ENCODE measurements at places on chromosomes 16 and 17. TPM values are rescaled to one million over a fixed set of nuclear protein-coding genes. Genes with fewer than 3 reads are reported as not detected.

Gene WNT9B
- not detected for total RNA-seq

DNA sequence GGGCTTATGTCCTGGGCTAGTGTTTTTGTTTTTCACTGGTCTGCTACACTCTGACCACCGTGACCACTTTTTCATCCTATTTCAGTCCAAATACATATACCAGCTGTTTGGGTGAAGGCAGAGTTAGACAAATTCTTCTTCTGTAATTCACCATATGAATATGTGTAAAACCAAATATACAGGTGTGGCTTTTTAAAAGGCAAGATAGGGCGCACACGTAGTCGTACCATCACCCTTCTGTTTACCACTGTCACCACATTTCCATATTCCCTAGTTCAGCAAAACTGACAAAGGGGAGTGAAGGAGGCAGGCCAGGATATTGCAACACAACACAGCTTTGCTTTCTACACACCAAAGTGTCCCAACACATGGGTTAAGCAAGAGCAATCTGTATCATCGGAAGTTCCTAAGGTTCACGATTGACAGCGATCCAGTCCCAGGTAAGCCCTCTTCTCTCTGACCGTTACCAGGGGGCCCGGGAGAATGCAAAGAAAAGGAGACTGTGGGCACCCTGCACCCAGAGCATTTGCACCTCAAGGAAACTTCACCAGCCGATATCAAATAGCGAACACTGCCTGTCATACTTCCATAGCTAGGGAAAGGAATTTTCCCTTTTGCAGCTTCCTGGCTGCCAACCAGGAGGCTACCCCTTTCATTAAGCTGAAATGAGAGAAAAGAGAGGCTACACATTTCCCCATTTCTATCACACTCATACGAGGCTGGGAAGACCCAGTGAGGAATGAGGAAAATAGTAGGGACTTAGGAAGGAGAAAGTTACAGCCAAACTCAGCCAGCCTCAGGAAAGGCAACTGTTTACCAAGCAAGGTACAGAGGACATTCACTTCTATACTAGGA lies 23.1 kb downstream of the CREBBP start:
- ATAC-seq = peak; percentile 71

DNA sequence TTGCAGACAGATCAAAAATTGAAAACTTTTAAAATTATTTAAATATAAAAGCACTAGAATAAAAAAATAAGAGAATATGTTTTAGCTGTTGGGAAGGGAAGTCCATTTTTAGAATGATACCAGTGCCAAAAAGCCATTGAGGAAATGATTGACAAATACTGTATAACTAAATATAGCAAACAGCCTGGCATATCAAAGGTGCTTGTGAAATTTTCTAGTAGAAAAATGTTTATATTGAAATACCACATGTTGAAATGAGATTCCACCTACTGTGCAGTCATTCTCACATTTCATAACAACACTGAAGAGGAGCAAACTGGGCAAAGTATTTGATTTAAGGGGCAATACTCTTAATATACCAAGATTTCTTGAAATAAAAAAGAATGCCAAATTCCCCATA lies 183.5 kb downstream of the PHKB start:
- ATAC-seq = no peak

DNA sequence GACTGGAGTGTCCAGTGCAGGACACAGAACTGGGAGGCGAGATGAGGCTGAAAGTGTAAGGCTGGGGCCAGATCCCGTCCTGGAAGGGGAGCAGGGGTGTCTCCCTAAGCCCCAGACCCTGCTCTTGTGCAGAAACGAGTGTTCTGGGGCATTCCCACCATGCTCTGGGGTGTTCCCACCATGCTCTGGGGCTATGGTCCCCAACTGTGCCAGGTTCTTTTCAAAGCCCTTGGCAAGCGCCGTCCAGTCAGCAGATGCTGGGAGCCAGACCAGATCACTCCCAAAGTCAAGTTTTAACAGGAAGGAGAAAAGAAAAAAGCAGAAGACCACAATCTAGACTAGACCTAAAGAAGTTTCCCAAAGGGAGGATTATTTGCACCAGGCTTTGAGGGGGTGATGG lies 2.5 kb downstream of the TAX1BP3 start:
- no peak for ATAC-seq

GRCh38 chr17:78341559-78342448 lies 18.1 kb downstream of the SOCS3 start:
- ATAC-seq = peak; percentile 14

GRCh38 chr16:13298666-13299065 lies 397.3 kb downstream of the SHISA9 start:
- ATAC-seq = no peak

Data from activated T-helper 17 cell treated with anti-CD3 and anti-CD28 coated beads, Interleukin-2, amount 50 U/mL, for 72 hours (primary cell).